ENCODE measurements at places on chromosomes 2 and 18. TPM values are rescaled to one million over a fixed set of nuclear protein-coding genes. Genes with fewer than 3 reads are reported as not detected.

DNA sequence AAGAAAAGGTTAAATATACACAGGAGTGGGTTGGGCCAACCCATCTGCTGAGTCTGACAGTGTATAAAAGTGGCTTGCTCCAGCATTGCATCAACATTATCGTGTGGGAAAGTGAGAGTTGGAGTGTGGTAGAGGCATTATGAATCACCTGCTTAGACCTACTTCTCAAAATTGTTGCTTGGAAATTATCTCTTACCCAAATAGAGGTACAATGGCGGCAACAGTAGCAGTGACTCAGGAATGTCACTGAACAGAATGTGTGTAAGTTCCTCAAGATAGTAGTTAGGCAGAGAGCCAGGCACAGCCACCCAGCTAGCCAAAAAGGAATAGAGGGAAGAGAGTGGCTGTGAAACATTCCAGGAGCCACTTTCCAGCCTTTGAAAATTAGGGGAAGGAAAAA lies 616.0 kb downstream of the NUP35 start:
- DNase-seq = no peak

GRCh38 chr2:88281302-88282217 lies 111.4 kb downstream of the THNSL2 start:
- DNase-seq = no peak

GRCh38 chr2:202172439-202173211 lies 65.8 kb downstream of the SUMO1 start:
- DNase-seq = no peak

ALPP gene
- not detected for total RNA-seq

DNA sequence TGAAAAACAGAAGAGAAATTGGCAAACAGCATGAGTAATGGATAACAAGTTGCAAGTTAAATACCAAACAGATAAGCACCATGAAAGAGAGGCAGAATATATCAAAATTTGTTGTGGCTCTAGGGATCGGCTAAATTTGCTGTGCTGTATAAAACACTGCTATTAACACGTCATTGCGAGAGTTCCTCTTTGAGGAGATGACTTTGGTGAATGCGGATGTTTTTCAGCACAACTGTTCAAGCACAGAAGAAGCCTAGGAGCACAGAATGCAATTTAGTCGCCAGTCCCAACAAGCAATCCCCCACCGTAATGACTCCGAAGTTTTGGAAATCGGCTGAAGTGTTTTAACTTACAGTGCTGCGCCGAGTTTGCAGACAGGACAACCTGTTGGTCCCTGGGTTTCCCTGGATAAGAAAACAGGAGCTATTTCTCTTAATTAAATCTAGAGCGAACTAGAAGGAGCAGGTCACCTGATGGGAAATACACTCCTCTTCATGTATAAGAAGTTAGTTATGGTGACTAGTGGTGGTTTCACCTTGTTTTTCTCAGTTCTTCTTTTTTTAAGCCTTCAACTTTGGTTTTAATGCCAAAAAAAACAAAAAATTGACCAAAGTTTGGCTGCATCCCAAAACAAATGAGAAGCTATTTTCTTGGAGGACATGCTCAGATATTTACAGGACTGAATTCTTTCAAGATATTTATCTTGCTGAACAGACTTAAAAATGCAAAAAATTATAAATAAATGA lies 454.1 kb upstream of the SALL3 start:
- DNase-seq = no peak

IL36A gene
- total RNA-seq = not detected

DNA sequence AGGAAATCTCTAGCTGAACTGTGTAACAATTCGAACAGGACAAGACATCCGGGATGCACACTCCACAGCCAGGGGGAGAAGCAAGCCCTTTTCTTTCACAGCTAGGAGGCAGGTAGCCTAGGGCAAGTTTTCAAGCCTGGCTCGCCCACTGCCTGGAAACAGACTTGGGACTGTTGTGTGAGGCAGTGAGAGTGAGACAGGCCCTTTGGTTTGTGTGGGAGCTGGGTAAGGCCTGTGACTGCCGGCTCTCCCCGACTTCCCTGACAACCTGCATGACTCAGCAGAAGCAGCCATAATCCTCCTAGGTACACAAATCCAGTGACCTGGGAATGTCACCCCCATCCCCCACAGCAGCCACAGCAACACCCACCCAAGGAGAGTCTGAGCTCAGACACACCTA lies 179.7 kb downstream of the WDPCP start:
- DNase-seq = peak; percentile 67

DAW1 gene
- total RNA-seq = not detected

SCN3A gene
- 5.8 TPM for total RNA-seq

DNA sequence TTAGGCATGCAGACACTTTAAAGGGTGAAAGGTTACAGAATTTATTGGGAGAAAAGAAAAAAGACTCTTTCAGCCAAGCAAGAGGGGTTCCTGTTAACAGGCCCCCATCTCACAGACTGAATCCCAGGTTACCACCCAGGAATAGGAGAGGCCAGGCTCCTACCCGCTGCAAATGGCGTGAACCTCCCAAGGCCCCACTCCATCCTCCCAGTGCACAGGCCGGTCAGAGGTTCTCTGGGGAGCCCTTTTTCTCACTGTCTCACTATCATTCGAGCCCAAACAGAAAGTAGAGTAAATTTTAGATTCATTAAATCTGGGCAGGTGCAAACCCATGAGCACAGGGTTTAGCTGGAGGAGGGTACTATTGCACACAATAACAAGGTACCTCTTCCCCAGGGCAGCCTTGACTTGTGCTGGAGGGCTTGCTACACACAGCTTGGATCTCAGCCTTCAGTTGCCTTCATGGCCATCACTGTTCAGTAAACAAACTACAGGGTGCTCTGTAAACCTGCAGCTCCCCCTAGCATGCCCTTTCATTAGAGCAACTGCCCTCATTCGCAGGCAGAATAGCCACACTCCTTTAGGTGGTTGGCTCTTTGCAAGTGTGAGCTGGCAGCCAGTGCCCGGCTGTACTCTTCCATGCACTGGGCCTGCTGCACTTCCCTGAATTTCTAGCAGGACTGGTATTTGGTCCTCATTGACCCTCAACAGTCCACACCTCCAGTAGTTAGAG lies 7.3 kb upstream of the PLEK start:
- DNase-seq = no peak

GRCh38 chr2:54708584-54709335 lies 14.7 kb upstream of the EML6 start:
- DNase-seq = no peak

CTAGE1 gene
- not detected for total RNA-seq

- no peak for DNase-seq
Measured at GRCh38 chr2:214215107-214215506, 195.7 kb upstream of the VWC2L start.

- no peak for DNase-seq
Measured at GRCh38 chr18:34620258-34620861, 89.7 kb upstream of the DTNA start.

DNA sequence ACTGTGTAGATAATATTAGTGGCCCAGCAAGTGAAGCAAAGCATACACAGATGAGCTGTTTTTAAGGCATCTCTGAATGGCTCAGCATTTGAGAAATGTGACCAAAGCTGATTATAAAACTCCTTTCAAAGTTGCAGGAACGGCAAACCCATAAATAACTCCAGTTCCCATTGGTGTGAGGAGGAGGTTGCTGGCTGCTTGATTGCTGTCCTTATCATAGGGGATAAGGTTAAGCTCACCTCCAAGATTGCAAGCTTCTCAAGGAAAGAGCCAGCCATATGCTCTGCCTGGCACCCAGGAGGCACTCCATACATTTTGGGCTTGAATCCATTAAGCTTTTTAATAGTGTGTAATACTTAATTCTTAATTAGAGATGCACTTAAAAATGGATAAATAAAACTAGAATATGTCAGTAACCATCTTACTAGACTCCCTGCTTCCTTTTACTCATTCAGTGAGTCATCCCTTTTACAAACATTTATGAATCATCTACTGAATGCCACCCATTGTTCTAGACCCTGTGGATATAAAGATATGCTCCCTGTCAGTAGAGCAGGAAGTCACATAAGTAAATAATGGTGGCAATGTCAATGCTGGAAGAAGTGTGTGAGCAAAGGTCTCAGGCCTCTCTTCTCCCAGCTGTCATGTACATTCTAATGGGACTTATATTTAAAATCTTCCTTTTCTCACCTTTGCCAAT lies 99.3 kb downstream of the SPATS2L start:
- no peak for DNase-seq

GRCh38 chr18:68694316-68694715 lies 20.6 kb downstream of the TMX3 start:
- DNase-seq = no peak

- DNase-seq = peak; percentile 44
Measured at GRCh38 chr2:71830497-71831192, 317.0 kb downstream of the CYP26B1 start.

MGAT4A gene
- 34.2 TPM for total RNA-seq

- no peak for DNase-seq
Measured at GRCh38 chr2:232460171-232460570, 4.2 kb downstream of the ALPI start.

UGT1A1 gene
- not detected for total RNA-seq

FSIP2 gene
- total RNA-seq = 1.3 TPM

DNA sequence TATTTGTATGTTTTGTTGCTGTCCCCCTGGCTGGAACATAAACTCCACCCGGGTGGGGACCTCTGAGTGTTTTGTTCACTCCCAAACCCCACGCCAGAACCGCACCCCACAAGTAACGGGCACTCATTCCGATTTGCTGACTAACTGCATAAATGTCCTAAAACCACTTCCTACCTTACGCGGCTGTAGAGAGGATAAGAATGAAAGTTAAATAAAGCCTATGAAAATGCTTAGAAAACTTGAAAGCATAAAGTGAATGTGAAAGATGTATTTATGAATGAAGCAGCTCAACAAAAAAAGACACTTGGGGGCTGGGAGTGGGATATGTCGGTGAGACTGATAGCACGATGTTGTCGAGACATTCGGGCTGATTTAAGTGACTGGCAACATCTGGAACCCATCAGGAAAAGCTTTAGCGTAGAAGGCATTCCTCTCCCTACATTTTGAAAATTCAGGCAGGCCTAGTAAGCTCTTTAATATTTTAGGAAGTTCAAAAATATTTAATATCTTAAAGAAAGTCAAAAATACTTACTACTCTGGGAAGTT lies 206.7 kb downstream of the SH3RF3 start:
- no peak for DNase-seq

- peak; percentile 72 for DNase-seq
Measured at GRCh38 chr2:1864301-1864980, 120.1 kb upstream of the PXDN start.

- no peak for DNase-seq
Measured at GRCh38 chr2:62527478-62528210, 21.6 kb upstream of the TMEM17 start.

DNA sequence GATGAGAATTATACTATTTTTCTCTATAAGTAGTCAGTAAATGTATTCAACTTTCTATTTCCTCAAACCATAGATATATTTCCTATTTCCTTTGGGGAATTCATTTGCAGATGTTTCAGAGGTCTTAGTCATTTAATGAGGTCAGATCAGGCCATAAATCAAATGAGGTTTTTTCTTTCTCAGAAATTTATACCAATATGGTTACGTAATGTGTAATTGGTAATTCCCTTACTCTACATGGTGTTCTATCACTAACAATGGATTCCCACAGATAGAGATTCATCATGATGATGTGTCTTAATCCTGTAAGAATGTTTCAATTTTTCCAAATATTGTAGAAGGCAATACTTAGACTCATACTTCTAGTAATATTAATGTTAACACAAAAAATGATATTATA lies 108.0 kb downstream of the DPP4 start:
- DNase-seq = no peak

DNA sequence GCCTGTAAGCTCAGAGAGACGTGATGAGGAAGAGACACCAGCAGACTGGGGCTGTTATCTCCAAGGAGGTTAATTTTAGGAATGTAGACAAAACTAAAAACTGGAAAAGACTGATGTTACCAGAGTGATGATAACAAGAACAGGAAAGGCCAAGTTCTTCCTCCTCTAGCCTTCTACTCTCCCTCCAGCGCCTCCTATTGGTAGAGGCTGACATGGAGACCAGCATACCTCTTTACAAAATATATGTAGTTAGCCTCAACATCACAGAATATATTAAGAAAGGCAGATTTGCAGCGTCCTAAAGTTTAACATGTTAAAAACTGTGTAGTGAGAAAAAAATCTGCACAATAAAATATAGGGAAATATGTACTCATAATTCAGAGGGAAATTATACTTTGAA lies 66.0 kb downstream of the TCF4 start:
- no peak for DNase-seq

- DNase-seq = no peak
Measured at GRCh38 chr18:986051-986450, 81.4 kb downstream of the ADCYAP1 start.

KCNJ3 gene
- total RNA-seq = 16.2 TPM

SPP2 gene
- total RNA-seq = not detected

DNA sequence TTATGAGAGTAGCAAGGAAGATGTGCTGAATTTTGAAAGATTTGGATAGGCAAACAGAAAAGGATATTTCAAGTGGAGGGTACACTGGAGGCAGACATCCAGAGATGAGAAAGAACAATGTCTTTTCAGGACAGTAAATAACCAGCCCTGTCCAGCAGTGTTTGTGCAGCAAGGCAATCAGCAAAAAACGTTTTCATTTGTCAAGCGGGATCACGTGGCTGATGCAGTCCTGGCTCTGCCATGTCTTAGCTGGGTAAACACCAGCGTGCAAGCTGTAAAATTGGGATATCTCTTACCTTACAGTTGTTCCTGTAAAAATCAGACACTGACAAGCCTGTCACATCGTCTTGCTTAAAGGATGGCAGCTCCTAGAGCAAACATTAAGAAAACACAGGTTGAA lies 67.8 kb downstream of the CWC22 start:
- DNase-seq = no peak

DNA sequence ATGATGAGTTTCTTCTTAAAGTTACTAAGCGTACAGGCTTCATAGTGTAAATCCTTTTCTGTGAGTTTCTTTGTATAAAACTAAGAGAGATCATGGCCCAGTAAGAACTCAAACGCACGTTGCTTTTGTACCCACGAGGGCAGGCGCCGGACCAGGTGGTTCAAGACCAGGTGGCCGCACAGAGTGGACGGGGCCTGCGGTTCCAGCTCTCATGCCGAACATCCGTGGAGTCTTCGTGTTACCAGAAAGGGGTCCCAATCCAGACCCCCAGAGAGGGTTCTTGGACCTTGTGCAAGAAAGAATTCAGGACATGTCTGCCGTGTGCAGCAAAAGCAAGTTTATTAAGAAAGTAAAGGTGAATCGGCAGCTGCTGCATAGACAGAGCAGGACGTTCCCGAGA lies 53.0 kb downstream of the KCNG2 start:
- DNase-seq = peak; percentile 24

GRCh38 chr2:40318921-40319320 lies 133.0 kb downstream of the SLC8A1 start:
- DNase-seq = no peak
